H9 (cell line): ENCODE measurements at places on chromosomes 16 and 17.

DNA sequence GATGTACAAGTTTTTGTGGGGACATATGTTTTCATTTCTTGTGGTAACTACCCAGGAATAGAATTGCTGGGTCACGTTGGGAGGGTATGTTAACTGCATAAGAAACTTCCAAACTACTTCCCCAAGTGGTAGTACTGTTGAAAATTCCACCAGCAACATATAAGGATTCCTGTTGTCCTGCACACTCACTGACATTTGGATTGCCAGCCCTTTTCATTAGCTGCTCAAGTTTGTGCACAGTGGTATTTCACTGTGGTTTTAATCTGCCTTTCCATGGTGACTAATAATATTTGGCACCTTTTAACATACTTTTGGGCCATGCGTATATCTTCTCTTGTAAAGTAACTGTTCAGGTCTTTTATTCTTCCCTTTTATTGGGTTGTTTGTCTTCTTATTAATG, 103.3 kb downstream of the GNAO1 start:
- DNase-seq, result no peak

- DNase-seq, result no peak
Observed at GRCh38 chr16:5364186-5364585, 266.6 kb upstream of the EEF2KMT start.

DNA sequence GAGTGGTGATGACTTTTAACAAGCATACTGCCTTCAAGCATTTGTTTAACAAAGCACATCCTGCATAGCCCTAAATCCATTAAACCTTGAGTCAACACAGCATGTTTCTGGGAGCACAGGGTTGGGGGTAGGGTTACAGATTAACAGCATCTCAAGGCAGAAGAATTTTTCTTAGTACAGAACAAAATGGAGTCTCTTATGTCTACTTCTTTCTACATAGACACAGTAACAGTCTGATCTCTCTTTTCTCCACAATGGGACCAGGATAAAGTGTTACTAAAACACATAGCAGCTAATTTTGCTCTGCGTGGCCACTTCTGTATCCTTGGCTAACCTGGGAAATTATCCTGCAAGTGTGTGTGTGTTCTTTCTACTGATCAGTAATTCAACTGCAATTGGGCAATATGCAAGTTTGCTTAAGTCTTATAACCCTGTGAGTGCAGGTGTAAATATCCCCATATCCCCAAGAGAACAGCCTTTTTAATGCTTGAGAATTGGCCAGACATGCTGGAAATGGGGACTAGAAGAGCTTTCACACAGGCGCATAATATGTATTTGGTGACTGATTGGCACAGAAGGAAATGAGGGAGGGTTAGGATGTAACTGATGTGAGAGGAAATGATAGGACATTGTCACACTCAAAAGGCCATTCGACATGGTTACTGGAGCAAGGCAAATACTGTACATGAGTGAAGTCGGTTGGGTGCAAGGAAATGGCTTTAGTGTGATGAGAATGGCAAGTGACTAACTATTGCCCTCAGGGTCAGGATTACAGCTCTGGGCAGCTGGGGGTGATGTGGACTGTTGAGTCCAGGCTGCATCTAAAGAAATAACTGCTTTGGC, 10.8 kb upstream of the ANKS4B start:
- no peak for DNase-seq

DNA sequence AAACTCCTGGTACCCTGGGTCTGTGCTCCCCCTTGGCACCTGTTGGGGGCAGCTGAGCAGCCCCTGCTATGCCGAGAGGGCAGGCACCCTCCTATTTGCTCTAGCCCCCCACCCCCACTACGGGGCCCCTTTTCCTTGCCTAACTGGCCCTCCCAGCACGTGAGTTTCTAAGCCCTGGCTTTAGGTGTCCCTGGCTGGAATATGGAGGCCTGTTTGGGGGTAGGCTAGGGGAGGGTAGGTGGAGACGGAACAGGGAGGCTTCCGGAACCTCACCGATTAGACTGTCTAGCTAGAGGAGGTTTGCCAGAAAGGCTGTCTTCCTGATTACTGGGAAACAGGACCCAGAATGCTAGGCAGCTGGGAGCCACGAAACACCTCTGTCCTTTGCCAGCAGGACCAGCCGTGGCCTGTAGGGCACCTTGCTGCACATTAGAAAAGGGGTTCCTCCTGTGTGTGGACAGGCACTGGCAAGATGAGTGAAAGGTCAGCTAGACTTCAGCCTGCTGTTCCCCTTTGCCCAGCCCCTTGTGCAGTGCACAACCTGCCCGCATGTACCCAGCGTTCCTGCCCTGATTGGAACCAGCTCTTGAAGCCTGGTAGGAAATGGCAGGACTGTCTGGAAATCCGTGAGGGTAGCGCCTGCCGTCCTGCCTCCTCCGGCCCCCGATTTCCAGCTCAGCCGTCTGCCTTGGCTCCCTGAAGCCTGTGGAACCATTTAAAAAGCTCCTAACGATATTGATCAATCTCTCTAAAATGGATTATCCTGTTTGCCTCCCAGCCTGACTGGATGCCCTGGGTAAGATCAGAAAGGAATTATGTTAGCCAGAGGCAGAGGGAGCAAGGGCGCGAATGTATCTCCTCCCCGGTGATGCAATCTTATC, 83.4 kb upstream of the GSE1 start:
- no peak for DNase-seq
